ENCODE measurements at places on chromosomes 4 and X.
A peak's percentile ranks its signal among the peaks of the same experiment; 100 is the strongest.

GRCh38 chr4:93396272-93396671 is 432.3 kb upstream of the ATOH1 start:
- H3K4me3 ChIP-seq = no peak overlapping the region
- no peaks in the 10 kb centered on the region for H3K27me3 ChIP-seq
- no peaks in the 10 kb centered on the region for H3K4me1 ChIP-seq
- no peaks in the 10 kb centered on the region for H3K36me3 ChIP-seq
- H3K27ac ChIP-seq = no peak overlapping the region
- DNase-seq = no peak

DNA sequence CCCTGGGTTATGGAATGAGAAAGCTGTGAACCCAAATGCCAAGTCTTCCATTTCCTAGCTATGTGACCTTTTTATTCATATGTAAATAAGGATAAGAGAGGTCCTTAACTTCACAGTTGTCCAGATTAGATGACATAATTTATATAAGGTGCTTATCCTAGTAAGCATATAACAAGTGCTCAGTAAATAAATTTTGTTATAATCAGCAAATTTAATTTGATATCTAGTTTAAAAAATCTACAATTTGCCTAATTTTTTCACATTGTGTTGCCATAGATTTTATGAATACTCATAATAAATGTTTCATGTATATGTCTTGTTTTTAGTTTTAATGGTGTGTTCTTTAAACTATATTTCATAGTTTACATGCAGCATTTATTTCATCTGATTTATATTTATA is 130.4 kb upstream of the SPRY1 start:
- no peak overlapping the region for H3K4me3 ChIP-seq
- H3K36me3 ChIP-seq = peaks cover 4% of the 10 kb centered on the region
- no peaks in the 10 kb centered on the region for H3K27me3 ChIP-seq
- no peak overlapping the region for H3K27ac ChIP-seq
- DNase-seq = no peak

GRCh38 chrX:129637217-129638109 is 17.3 kb downstream of the APLN start:
- H3K4me3 ChIP-seq = no peak overlapping the region
- H3K27me3 ChIP-seq = no peaks in the 10 kb centered on the region
- H3K4me1 ChIP-seq = no peaks in the 10 kb centered on the region
- peaks cover 2% of the 10 kb centered on the region for H3K36me3 ChIP-seq
- no peak overlapping the region for H3K27ac ChIP-seq
- DNase-seq = peak; percentile 68

- H3K27ac ChIP-seq = no peak overlapping the region
- no peaks in the 10 kb centered on the region for H3K36me3 ChIP-seq
- no peaks in the 10 kb centered on the region for H3K4me1 ChIP-seq
These were observed 626.8 kb downstream of the TLL1 start for GRCh38 chr4:166499820-166500219.

DNA sequence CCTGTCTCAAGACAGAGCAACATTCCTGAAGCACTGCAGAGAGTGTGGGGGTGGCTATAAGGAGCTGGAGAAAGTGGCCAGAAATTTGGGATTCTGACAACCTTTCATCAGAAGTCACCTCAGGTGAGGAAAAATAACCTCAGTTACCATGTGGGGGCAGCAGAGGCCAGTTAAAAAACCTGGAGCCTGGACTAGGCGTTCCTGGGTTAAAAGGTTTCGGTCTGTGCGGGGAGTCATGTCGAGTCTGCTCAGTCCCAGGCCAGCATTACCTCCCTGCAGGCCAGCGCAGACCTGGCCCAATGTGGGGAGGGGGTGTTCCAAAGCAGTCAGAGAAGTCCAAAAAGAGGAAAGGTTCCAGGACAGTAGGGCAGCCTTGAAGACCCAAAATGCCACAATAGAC is 10.9 kb upstream of the NALF2 start:
- no peaks in the 10 kb centered on the region for H3K4me1 ChIP-seq
- H3K27ac ChIP-seq = no peak overlapping the region
- H3K4me3 ChIP-seq = no peak overlapping the region
- no peaks in the 10 kb centered on the region for H3K36me3 ChIP-seq
- DNase-seq = no peak

DNA sequence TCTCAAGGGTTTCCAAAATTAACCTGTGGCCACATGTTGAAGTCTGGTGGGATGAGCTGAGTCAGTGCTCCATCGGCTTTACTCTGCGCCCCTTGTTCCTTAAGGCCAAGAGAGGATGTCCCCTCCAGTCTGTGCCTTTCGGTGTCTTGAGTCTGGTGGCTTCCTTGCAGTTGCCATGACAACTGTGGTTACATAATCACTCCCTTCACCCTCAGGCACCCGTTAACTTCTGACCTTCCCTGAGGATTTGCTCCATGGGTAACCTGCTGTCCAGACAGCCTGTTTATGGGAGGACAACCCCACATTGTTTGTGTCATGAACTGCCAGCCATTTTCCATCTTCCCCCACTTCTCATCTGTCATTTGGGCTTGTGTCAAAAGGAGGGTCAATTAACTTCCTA is 401.1 kb upstream of the LCORL start:
- H3K27ac ChIP-seq = no peak overlapping the region
- DNase-seq = no peak
- H3K27me3 ChIP-seq = no peaks in the 10 kb centered on the region
- no peak overlapping the region for H3K4me3 ChIP-seq
- no peaks in the 10 kb centered on the region for H3K36me3 ChIP-seq
- no peaks in the 10 kb centered on the region for H3K4me1 ChIP-seq

DNA sequence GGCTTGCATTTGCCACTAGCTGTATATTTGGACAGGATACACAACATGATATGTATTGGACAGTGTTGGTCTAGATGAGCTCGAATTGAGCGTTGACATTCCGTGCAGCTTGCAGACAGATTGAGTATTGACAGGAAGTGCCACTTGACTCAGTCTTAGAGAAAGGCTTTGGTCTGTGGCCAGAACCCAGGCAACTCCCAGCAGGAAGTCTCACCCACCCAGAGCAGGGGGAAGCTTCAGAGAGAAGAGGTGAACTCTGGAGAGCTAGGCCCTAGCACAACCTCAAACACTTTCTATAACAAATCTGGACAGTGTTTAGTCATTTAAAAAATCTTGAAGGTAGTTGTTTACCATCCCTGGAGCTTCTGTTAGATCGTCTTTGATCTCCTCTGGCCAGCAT is 280.5 kb downstream of the FBXW7 start:
- H3K27me3 ChIP-seq = no peaks in the 10 kb centered on the region
- no peak overlapping the region for H3K4me3 ChIP-seq
- no peak overlapping the region for H3K27ac ChIP-seq

GRCh38 chr4:156475322-156475721 is 496.3 kb downstream of the PDGFC start:
- H3K4me1 ChIP-seq = no peaks in the 10 kb centered on the region
- H3K27ac ChIP-seq = no peak overlapping the region
- H3K27me3 ChIP-seq = no peaks in the 10 kb centered on the region
- no peaks in the 10 kb centered on the region for H3K36me3 ChIP-seq
- H3K4me3 ChIP-seq = no peak overlapping the region
- DNase-seq = no peak

DNA sequence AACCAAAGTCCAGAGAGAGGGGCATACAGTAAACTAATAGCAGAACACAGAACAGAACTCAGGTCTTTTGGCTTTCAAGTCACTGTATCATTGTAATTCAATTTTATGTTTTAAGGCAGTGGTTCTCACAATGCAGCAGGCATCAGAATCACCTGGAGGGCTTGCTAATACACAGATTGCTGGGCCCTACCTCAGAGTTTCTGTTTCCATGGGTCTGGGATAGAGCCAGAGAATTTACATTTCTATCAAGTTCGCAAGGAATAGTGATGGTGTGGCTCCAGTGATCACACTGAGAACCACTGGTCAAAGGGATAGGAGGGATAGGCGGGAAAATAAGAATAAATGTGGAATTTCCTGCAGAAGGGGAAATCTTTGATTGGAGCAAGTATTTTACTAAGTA is 36.7 kb downstream of the LANCL3 start:
- no peak overlapping the region for H3K27ac ChIP-seq
- H3K36me3 ChIP-seq = no peaks in the 10 kb centered on the region
- H3K27me3 ChIP-seq = no peaks in the 10 kb centered on the region
- DNase-seq = no peak
- H3K4me3 ChIP-seq = no peak overlapping the region

- H3K36me3 ChIP-seq = no peaks in the 10 kb centered on the region
- no peaks in the 10 kb centered on the region for H3K27me3 ChIP-seq
- peaks cover 6% of the 10 kb centered on the region for H3K4me1 ChIP-seq
- H3K4me3 ChIP-seq = no peak overlapping the region
- no peak overlapping the region for H3K27ac ChIP-seq
- DNase-seq = no peak
These were observed 133.4 kb downstream of the TBC1D19 start for GRCh38 chr4:26717332-26717731.

DNA sequence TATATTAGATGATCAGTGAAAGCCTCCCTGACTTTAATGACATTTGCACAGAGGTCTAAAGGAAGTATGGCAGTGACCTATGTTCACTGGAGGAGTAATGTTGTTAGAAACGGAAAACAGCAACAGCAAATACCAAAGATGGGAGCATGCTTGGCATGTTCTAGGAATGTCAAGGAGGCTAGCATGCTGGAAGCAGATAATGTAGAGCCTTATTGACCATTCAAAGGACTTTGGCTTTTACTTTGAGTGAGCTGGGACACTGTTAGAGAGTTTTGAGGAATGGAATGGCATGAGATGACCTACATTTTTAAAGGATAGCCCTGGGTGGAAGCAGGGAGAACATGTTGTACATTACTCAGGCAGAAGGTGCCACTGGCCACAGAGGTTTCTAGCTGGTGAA is 6.0 kb downstream of the RPA4 start:
- no peaks in the 10 kb centered on the region for H3K27me3 ChIP-seq
- DNase-seq = no peak
- H3K36me3 ChIP-seq = no peaks in the 10 kb centered on the region
- H3K4me3 ChIP-seq = no peak overlapping the region
